Progenitor cell of endocrine pancreas (in vitro differentiated cells): ENCODE measurements at places on chromosomes 6 and 20. TPM values are rescaled to one million over a fixed set of nuclear protein-coding genes. Genes with fewer than 3 reads are reported as not detected.
A peak's percentile ranks its signal among the peaks of the same experiment; 100 is the strongest.

DNA sequence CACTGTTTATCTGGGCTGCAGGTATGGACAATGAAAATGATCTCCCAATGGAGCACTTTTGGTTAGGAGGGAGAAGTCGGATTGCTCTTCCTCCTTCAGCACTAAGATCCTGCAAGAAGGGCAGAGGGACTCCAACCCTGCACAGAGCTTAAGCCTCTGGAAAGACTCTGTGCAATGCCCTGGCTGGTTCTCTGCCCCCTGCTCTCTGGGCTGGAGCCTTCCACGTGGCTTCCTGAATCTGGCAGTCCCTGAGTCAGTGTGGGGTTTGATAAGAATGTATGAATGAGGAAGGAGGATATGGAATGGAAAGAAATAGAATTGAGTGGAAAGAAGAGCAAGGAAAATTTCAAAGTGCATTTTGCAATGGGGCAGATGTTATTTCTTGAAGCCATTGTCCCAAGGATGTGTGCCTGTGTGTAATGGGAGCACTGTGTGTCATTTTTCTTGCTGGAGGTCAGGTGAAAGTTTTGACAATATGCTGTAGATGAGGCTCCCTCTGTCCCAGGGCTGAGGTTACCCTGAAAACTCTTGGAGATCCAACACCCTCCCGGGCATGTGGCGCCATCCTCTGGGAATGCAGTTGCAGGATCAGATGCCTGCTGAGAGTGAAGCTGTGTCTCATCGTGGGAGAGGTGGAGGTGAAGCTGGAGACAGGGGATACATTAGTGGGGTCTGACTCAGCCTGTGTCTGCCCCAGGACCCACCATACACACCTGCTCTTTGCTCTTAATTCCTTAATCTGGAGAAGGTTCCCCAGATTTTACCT is 16.3 kb upstream of the CST9L start:
- no peak overlapping the region for H3K27ac ChIP-seq
- no peak overlapping the region for H3K4me3 ChIP-seq

GRCh38 chr20:16501301-16501700 is 71.9 kb downstream of the KIF16B start:
- no peaks in the 10 kb centered on the region for H3K4me1 ChIP-seq
- no peak for DNase-seq
- H3K4me3 ChIP-seq = no peak overlapping the region

DNA sequence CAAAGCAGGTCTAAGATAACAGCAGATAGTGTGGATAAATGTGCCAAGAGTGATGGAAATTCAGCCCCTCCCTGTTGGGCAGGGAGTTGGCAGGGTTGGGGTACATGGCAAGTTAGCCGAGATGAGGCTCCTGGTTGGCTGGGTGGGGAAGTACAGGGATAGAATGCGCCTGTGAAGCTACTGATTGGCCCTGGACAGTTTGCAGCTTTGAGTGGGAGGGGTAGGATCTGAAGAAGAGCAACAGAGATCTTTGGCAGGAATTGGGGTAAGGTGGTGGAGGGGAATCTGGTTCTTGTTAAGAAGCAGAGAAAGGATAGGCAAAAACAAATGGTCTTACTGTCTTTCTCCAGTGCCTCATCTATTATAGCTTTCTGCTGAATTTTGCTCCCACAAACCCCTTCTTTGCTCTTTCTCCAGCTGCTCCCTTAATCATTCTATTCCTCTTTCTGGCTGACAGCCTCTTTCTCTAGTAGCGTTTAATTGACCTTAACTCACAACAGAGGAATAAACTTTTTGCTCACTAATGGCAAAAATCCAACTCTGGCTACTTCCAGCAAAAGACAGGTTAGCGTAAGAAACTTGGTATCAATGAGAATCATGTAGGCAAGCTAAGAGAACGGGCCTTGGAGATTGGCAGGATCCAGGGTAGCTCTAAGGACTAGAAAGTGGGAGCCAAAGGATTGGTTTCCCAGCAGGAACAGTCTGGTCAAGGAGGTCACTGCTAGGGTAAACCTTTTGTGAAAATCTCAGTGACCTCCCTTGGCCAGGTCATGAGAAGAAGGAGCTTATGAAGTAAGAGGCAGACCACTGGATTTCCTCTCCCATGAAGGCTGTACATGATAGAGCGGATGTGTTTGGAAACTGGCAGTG is 86.3 kb upstream of the CARMIL1 start:
- no peak for DNase-seq
- peaks cover 2% of the 10 kb centered on the region for H3K4me1 ChIP-seq
- no peak overlapping the region for H3K4me3 ChIP-seq
- peaks cover 9% of the 10 kb centered on the region for H3K27me3 ChIP-seq
- no peaks in the 10 kb centered on the region for H3K36me3 ChIP-seq
- H3K27ac ChIP-seq = no peak overlapping the region

- H3K4me1 ChIP-seq = no peaks in the 10 kb centered on the region
- H3K36me3 ChIP-seq = no peaks in the 10 kb centered on the region
- H3K4me3 ChIP-seq = no peak overlapping the region
- DNase-seq = no peak
Measured at GRCh38 chr20:14775778-14776177, 438.4 kb upstream of the FLRT3 start.

DNA sequence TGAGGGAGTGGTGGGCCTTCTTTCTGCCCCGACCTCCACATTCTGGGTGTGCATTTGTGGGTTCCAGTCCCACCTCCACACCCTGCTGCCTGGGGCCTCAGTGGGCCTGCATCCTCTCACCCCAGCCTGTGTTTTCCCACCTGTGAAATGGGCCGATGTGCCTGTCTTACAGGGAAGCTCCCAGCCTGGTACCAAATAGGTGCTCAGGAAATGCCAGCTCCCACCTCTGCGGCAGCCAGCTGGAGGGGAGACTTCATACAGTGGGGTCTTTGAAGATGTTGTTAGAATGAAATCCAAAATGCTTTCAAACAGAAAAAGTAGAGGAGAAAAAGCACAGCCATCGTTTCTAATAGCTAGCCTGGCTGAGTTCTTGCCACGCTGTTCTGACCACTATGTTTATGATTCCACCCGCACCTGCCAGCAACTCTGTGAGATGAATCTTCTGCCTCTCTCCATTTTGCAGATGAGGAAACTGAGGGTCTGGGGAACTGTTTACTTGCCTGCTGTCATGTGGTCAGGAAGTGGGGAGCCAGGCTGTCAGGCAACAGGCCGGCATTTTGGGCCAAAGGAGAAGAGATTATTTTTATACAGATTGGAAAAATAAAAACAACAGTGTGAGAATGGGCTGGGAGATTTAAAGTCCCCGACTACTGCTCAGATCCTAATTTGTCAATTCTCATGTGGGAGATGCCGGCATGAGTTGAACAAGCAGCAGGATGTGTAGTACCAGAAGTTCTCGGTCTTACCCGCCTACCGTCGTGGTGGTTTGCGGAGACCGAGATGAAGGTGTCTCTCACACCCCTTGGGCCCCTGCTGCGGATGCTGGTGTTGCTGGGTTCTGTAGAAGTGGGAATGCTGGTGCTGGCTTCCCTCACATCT is 4.6 kb downstream of the TMEM181 start:
- H3K27ac ChIP-seq = no peak overlapping the region
- H3K27me3 ChIP-seq = no peaks in the 10 kb centered on the region
- no peaks in the 10 kb centered on the region for H3K36me3 ChIP-seq

GRCh38 chr20:20897922-20898321 is 185.5 kb upstream of the RALGAPA2 start:
- no peaks in the 10 kb centered on the region for H3K36me3 ChIP-seq
- H3K27ac ChIP-seq = no peak overlapping the region
- no peak overlapping the region for H3K4me3 ChIP-seq

DNA sequence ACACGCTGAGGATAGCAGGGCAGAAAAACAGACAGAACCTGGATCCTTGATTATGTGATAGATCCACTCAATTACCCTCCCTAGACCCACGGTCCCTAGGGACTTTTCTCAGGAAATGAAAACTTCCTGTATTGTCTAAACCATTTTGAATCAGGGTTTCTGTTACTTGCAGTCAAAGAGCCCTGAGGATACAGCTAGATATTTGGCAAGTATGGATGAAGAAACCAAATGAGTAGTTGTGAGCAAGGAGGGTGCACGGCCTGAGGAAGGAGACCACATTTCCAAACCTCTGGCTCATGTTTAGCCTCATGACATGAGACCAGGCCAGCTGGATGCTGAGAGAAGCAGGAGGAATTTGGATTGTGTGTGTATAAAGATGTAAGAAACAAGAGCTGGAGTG is 91.6 kb downstream of the MRPL14 start:
- H3K27me3 ChIP-seq = peaks cover 17% of the 10 kb centered on the region
- DNase-seq = no peak
- H3K27ac ChIP-seq = no peak overlapping the region
- no peak overlapping the region for H3K4me3 ChIP-seq

DNA sequence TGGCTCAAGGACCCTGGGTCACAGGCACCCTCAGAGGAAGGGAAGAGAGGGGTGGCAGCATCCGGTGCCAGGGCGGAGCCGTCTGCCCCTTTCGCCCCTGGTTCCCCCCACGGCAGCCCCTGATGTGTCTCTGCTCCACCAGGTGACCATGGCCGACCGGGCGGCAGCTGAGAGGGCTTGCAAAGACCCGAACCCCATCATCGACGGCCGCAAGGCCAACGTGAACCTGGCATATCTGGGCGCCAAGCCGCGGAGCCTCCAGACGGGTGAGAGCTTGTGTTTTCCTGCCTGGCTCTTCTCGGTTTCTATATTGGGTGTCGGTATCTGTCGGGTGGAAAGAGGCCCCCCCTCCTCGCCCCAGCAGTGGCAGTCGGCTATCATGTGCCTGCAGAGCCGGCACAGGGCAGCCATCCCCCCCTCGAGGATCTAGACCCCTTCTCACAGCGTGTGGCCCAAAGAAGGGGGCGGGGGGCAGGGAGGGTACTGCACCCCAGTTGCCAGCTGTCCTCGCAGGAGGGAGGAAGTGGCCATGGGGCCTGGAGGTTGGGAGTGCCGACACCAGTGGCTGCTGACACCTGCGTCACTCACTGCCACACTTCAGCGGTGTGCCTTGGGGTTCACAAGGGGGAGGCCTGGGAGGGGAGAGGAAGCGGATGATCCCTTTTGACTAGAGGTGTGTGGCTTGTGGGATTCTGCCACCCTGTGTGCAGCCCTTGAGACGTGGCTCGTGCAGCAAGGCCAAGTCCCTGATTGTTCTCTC is 1.5 kb downstream of the RBM38 start:
- H3K27ac ChIP-seq = peak overlapping the region; percentile 76
- peaks cover 7% of the 10 kb centered on the region for H3K27me3 ChIP-seq
- H3K36me3 ChIP-seq = peaks cover 10% of the 10 kb centered on the region
- H3K4me3 ChIP-seq = peak overlapping the region; percentile 80

DNA sequence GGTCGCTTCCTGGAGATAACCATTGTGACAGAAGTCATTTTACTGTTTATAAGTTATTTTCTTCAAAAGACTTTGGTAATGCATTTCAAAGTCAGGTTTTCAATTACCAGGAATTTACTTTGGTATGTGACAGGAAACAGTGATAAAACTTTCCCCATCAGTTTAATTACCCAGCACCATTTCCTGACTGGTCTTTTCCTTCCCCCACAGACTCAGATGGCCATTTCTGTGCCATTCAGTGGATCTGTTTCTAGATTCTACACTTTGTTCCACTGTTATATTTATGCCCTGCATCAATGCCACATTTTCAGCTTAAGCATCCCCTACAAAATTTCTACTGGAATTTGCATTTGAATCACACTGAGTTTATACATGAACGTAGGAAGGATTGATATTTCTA is 16.3 kb downstream of the RRBP1 start:
- H3K4me3 ChIP-seq = no peak overlapping the region
- H3K4me1 ChIP-seq = peaks cover 11% of the 10 kb centered on the region
- no peaks in the 10 kb centered on the region for H3K27me3 ChIP-seq
- H3K27ac ChIP-seq = no peak overlapping the region
- no peak for DNase-seq
- peaks cover 31% of the 10 kb centered on the region for H3K36me3 ChIP-seq

DNA sequence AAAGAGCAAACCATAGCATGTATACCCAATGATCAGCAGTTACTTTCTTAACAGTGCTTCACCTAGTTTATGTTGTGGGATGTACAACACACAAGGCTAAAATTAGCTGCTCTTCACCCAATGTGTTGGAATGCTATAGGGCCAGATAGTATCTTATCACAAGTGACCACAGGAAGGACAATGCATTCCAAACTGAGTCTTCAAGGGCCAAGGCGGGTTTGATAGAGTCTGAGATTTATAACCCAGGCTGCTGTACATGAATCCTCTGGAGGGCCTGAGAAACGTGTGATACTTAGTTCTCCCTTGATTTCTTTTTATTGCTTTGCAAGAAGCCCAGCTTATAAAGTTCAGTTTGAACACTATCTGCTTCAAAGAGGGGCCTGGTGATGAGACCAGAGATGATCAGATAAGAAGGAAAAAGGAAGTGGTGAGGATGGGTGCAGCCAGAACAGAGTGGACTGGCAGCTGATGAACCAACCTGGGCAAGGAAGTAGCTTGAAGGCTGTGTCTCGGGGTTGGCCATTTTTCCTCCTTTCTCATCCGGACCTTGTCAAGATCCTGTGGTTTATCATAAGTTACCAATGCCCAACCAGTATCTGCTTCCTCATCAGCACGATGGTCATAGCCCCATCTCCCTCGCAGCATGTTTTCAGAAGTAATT is 62.2 kb upstream of the BMP2 start:
- H3K27me3 ChIP-seq = no peaks in the 10 kb centered on the region
- peaks cover 81% of the 10 kb centered on the region for H3K4me1 ChIP-seq
- no peak overlapping the region for H3K4me3 ChIP-seq
- peak overlapping the region; percentile 95 for H3K27ac ChIP-seq
- DNase-seq = no peak

GRCh38 chr20:8152183-8152582 is 20.1 kb downstream of the PLCB1 start:
- H3K27me3 ChIP-seq = no peaks in the 10 kb centered on the region
- H3K27ac ChIP-seq = no peak overlapping the region
- H3K4me3 ChIP-seq = no peak overlapping the region
- no peak for DNase-seq
- no peaks in the 10 kb centered on the region for H3K4me1 ChIP-seq

DNA sequence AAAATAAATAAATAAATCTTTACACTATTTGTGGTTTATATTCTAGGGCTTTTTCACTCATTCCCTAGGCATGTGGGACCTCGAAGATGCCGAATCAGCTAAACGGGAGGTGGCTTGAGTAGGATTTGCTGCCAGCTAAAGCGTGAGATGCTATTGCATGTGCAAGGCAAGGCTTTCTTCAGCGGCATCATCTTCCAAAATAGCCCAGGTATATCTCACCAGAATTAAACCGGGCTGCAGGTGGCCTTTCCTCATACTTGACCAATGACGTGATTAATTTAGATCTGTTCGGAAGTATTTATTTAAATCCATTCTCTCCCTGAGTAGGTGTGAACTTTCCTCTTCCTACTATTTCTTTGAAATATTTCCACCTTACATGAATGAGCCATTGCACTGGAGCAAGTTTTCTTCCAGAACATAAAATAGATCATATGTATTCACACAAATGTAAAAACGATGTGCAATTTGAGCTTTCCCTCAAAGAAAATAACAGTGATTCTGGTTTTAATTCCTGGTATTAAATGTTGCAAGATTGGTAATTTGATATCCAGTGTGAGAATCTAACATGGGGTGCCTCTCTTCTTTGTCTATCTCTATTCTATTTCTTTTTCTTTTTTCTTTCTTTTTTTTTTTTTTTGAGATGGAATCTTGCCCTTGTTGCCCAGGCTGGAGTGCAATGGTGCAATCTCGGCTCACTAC is 24.3 kb upstream of the ZNF217 start:
- H3K4me3 ChIP-seq = no peak overlapping the region
- H3K27ac ChIP-seq = no peak overlapping the region
- H3K36me3 ChIP-seq = no peaks in the 10 kb centered on the region
- DNase-seq = no peak
- H3K27me3 ChIP-seq = no peaks in the 10 kb centered on the region
- peaks cover 23% of the 10 kb centered on the region for H3K4me1 ChIP-seq

The COL20A1 gene
- total RNA-seq = 0.24 and 0.47 TPM in 2 replicates

The SPTLC3 gene
- 42.7 and 52.2 TPM in 2 replicates for total RNA-seq

The ACTL10 gene
- total RNA-seq = 0.36 and 0.38 TPM in 2 replicates

The CD40 gene
- 1.5 and 2.2 TPM in 2 replicates for total RNA-seq

The HMGCLL1 gene
- total RNA-seq = 0.96 and 1.8 TPM in 2 replicates

The TPBG gene
- total RNA-seq = 31.3 and 32.0 TPM in 2 replicates

The DOK5 gene
- total RNA-seq = 0.24 and 0.33 TPM in 2 replicates
